ENCODE measurements at places on chromosomes 13 and 19.
A peak's percentile ranks its signal among the peaks of the same experiment; 100 is the strongest.

- peak; percentile 64 for DNase-seq
These were observed 74.9 kb upstream of the WASF3 start for GRCh38 chr13:26482451-26483197.

- no peak for DNase-seq
These were observed 18.3 kb downstream of the TGFB1 start for GRCh38 chr19:41335467-41335866.

DNA sequence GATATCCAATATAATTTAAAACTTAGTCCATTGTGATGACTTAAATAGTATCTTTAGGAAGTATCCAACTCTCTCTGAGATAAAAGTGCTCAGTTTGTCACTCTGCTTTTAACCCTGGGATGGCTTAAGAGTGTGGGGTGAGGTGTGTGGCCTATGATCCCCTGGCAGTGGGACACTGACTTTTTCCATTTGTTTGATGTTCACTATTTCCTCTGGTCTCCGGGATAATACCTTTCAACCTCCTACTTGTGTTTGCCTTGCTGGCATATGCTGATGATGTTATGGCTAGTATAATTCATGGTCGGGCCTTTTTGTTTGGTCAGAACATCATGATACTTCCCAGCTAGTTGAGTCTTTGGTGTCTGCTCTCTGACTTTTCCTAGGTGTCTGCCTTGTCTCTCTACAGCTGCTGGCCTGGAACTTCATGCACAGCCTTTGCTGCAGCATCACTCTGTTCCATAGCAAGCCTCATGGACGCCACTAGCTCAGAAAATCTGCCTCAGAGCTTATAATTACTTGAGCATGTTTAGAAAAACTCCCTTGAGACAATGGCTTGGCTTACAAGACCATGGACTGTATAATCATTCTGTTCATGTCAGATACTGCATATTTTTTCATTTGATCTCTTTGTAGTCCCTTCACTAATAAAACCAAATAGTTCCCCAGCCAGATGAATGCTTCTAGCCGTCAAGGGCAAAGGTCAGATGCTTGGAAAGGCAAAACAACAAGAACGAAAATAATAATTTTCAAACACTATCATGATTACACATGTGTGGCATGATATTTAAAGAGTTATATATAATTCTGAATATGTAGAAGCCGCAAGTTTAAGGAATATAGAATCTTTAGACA, 75.2 kb downstream of the WDFY2 start:
- DNase-seq, result no peak

DNA sequence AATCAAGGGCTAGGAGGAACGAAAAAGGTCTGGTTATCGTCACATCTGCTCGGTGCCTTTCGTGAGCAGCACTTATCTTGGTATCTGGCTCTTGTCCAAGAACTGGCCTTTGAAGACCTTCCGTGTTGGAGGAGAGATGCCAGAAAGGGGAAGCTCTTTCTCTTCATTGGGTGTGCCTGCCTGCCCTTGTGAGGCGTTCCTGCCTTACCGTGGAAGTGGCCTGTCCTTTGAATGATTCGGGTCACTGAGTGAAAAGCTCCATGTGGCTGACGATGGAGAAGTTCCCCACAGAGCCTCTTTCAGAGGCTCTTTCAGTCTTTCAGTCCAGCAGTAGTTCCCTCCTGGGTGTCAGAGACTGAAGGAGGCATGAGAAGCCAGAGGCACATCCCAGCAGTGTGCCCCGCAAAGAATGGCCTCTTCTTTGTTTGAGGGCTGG, 121.5 kb upstream of the SLC10A2 start:
- DNase-seq, result no peak

GRCh38 chr13:99065235-99066015, 87.6 kb upstream of the DOCK9 start:
- no peak for DNase-seq

- DNase-seq, result no peak
These were observed 1.8 kb downstream of the NCAN start for GRCh38 chr19:19213426-19214158.

DNA sequence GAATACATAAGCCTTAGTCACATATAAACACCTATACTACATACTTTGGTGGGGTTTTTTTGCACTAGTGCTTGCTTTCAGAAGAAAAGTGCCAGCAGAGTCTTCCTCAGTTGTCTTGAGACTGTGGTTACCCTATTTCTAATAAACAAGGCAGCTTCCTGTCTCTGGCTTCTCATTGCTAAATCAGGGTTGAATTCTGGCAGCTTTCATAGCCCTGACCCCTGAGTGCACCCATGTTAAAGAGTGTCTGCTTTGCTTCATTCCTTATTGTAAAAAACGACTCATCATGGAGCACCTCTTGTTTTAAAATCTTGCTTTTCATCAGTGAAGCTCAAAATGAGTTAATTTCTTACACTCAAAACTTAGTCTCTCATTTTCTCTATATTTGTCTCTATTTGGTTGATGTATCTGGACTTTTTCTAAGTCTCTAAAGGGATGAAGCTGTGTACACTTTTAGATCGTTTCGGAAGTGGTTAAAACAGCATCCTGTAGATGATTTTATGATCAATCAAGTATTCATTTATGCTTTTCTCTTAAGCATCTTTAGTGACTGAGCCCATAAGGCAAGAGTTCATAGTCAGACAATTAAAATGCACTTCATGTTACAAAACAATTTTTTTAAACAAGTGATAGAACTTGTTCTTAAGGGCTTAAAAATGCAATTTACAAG, 72.1 kb downstream of the KLF12 start:
- peak; percentile 36 for DNase-seq

DNA sequence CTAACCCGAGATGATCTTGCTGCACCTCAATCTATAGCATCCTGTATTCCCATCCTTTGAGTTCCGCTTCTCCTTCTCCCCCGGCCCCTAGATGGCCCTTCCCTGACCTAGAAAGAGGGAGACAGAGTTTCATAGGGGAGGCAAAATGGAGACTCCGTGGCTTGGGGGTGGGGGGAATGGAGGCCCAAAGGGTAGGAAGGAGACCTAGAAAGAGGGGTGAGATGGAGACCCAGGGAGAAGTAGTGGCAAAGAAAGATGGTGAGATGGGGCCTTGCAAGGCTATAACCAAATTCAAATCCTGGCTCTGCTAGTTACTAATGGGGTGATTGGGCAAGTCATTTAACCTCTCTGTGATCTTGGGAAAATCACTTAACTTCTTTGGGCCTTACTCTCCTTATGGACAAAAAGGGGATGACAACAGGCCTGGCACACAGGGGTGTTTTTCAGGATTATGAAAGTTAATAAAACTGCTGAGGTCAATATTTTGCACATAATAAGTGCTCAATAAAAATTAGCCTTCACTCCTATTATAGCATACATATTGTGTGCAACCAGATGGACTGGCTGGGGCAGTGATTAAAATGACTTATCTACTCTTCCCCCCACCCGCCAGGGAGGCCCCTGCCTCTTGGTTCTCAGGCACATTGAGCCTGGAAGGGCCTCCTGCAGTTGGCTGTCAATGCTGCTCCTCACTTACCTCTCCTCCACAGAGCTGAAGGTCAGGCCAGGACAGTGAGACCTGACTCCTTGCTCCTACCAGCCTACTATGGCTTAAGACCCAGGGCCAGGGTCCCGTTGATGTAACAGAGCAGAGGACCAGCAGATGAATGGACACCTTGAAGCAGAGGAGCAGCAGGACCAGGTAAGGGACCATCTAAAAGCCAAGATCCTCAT, 633 bp downstream of the SPHK2 start:
- DNase-seq, result no peak

DNA sequence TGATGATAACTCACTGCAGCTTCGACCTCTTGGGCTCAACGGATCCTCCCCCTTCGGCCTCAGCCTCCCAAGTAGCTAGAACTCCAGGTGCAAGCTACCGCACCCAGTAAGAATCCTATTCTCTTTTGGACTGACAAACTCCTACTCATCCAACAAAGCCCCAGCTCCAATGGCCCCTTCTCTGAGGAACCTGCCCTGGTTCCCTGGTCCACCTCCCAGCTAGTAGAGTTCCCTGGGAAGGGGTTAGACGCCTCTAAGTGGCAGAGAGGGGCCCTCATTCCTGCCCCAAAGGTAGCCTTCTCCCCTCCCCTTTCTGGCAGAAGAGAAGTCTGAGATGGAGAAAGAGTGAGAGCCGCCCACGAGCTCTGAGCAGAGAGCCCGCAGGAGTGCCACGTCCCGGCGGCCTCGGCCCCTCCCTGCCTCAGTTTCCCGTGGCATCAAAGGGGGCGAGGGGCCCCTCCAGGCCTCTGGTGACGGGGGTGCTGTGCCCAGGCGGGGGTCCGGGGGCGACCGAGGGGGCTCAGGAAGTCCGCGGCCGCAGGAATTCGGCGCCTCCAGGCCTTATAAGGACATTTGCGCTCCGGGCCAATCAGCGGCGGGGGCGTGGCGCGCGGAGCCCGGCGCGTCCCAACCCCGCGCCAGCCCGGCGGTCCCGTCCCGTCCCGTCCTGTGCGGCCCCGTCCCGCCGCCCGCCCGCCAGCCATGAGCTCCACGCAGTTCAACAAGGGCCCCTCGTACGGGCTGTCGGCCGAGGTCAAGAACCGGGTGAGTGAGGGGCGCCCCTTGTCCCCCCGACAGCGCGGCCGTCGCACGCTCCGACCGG, at the start of gene CNN2:
Gene CNN2 (plus strand): TSS at position 649 of the 823 bp plus-strand sequence. CDS start 54 bp downstream, at position 703.
- peak; percentile 74 for DNase-seq

DNA sequence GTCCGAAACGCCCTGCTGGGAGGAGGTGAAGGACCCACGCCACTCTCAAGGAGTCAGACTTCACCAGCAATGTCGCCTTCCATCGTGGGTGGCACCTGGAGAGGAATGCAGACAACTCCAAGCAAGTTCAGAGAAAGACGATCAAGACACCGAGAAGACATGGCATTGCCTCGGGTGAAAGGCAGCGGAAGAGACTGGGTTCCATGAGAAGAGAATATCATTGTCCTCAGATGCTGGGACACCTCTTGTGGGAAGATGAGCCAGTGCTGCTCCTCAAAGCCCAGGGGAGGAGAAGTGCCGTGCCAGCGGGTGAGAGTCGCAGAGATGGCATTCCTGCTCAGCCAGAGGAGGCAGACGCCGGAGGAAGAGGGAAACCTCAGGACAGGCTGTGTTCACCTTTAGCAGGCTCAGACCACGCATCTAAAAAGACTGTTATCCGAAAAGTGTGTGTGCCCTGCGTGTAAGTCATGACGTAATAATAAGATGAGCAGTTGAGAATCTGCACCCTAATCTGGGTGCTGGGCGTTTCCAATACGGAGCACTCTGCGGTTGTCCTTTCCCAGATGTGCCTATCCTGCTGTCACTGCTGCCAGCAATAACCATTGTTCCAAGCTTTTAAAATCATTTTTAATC, 144.6 kb upstream of the SPACA7 start:
- DNase-seq, result no peak

GRCh38 chr13:61777899-61778298, 362.2 kb upstream of the PCDH20 start:
- DNase-seq, result no peak

DNA sequence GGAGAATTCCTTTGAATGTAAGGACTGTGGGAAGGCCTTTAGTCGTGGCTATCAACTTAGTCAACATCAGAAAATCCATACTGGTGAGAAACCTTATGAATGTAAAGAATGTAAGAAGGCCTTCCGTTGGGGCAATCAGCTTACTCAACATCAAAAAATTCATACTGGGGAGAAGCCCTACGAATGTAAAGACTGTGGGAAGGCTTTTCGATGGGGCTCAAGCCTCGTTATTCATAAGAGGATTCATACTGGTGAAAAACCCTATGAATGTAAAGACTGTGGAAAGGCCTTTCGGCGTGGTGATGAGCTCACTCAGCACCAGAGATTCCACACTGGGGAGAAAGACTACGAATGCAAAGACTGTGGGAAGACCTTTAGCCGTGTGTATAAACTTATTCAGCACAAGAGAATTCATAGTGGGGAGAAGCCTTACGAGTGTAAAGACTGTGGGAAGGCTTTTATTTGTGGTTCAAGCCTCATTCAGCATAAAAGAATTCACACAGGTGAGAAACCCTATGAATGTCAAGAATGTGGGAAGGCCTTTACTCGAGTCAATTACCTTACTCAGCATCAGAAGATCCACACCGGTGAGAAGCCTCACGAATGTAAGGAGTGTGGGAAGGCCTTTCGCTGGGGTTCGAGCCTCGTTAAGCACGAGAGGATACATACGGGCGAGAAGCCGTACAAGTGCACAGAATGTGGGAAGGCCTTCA, 39.2 kb downstream of the ZNF331 start:
- DNase-seq, result no peak

- DNase-seq, result peak; percentile 96
These were observed 5.8 kb downstream of the KLF2 start for GRCh38 chr19:16330368-16330801.

DNA sequence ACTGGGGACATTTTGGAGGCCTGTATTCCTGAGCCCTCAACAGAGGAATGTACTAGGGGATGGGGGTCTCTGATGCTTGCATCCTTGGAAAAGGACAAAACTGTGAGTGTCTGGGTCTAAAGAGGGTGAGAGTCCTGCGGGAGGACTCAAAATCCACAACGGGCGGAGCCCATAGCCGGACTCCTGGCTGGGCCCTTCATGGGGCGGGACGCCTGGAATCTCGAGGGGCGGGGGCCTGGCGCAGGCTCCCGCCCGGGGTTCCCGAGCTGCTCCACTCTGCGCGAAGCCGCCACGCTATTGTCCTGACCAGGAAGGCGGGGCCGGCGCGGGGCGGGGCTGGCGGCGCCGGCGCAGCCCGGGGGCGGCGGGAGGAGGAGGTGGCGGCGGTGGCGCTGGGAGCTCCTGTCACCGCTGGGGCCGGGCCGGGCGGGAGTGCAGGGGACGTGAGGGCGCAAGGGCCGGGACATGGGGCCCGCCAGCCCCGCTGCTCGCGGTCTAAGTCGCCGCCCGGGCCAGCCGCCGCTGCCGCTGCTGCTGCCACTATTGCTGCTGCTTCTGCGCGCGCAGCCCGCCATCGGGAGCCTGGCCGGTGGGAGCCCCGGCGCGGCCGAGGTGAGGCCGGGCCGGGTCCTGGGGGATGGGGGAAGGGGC, at the start of gene APLP1:
Gene APLP1 (plus strand): TSS at position 403 of the 651 bp plus-strand sequence. CDS start 63 bp downstream, at position 466.
- peak; percentile 78 for DNase-seq

- no peak for DNase-seq
These were observed 54.4 kb downstream of the COL4A2 start for GRCh38 chr13:110361365-110361911.

DNA sequence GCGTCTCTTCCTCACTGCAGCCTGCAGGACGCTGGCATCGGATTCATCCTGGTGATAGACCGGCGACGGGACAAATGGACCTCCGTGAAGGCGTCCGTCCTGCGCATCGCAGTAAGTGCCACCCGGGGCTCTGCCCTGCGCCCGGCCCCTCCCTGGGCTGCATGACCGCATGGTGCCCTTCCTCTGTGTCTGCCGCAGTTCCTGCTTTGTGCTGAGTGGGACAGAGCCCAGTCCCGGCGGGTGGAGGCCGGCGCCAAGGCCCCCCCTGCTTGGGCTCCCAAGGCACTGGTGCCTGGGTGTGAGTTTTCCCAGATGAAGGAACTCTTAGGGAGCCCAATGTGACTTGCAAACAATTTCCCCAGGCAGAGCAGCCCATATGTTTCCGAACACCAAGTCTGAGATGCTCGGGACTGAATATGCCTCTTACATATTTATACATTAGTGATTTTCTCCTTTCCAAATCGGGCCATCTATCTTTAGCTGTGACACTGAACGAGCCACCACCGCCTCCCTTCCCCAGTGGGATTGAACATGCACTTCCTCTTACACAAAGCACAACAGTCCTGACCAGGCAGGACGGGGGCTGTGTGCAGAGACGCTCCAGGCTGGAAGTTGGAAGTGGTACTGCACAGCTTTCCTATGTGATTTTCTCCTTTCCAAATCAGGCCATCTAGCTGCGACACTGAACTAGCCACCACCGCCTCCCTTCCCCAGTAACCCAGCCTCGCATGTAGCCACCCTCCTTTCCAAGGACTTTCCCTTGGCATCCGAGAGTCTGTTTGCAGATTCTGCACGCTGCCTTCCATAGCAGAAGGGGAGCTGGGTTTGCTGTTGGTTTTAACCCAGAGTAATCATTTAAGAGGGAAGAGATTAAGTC, 60.1 kb upstream of the F7 start:
- no peak for DNase-seq
